Right cardiac atrium (tissue), 5 donors: ENCODE measurements at places on chromosomes 5 and 9.
A peak's percentile ranks its signal among the peaks of the same experiment; 100 is the strongest.

- DNase-seq, result no peak
Measured at GRCh38 chr9:129027685-129028191, 393 bp downstream of the SH3GLB2 start.

DNA sequence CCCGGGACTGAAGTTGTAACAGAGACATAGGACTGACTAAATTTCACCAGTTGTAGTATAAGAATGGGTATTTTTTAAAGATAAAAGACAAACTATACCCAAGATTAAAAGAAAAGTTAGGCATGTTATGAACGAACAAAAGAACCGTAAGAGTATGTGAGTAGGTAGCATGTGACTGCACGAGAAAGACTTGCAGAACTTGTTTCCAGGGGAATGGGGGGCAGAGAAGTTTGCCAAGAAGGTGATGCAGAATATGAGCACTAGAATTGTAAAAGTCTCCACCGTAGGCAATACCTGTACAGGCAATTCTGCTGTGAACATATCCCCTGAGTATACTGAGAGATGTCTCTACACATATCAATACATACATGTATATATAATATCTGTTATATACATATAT, 614.7 kb downstream of the PRELID2 start:
- no peak for DNase-seq

- DNase-seq, result peak; percentile 54
Measured at GRCh38 chr9:92716557-92716956, 46.6 kb upstream of the IPPK start.

GRCh38 chr9:2925016-2925415, 81.1 kb upstream of the PUM3 start:
- DNase-seq, result no peak

DNA sequence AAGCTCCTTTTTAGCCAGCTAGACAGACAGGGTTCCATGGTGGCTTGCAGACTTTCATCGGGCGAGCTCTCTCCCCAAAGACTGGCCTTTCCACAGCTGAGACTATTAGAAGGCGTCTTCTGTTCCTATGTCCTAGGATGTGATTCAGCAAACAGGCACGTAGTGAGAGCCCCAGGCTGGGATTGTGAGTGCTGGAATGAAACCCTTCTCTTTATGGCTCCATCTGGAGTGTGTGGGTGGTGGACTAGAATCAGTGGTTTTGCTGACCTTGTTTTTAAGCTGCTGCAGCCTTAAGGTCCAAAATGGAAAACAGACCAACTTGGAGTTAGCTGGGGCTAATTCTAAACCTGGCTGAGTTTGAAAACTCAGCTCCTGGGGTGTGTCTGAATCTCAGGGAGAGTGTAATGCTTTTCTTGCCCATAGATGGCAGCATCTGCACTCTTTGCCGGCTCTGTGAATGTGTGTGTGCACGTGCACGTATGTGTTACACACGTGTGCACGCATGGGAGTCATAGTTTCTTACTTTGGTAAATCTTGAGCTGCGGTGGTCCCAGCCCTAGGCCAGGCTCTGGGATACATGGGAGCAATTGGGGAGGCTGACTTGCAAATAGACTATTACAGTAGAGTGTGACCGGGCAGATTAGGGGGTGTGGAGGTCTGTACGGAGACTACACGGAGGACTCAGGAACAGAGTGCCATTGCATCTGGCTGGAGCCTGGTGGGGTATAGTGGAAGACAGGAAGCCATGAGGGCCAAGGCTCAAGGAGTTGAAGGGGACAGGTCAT, 10.7 kb downstream of the GSN start:
- peak; percentile 67 for DNase-seq

DNA sequence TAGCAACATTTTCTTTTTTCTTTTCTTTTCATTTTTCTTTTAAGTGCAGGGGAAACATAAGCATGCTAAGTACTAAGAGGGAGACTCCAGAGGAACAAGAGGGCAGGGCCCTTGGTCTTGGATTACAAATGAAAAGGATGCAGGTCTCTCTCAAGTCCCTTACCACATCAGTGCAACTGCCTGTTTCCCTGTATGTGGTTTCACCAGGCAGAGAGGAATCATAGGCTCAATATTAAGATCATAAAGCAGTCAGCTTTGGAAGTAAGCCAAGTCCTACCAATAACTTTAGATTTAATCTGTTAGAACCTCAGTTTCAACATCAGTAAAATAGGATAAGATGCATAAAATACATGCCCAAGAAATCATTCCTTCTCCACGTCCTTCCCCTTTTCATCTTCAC, 422.7 kb upstream of the PAPPA start:
- DNase-seq, result no peak

DNA sequence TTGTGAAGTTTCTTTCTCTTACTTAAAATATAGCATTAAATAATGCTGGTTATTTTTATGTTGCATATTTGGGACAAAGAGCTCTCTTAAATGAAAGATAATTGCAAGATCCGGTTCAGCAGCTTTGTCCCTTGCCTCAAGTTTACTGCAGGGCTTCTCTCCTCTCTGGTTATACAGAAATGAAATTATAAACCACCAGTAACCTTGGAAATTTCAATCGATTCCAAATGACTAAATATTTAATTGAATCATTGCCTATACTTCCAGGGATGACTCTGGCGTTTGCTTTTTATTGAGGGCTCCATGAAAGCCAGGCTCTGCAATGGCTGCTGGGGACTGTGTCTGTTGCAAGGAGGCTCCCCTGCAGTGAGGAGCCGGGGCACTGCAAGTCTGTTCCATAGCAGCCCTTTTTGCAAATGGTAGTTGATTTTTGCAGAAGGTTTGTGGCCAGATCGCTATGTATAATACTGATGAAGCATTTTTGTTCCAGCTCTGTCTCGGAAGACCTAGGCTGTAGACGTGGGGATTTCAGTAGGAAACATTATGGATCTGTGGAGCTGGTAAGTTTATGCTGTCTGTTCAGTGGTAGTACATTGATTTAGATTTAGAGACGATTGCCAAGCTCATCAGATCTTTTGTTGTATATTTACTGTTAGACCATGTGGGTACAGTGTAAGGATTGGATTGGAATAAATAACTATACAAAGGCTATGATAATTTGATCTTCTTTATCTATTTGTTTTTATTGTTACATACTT, at the start of gene GARNL3:
TSS of gene GARNL3 (plus strand) at position 313 of the 758 bp plus-strand sequence. CDS start at position 417, 104 bp downstream.
- DNase-seq, result no peak

- no peak for DNase-seq
Measured at GRCh38 chr5:73229271-73229670, 56.3 kb downstream of the TMEM174 start.

- DNase-seq, result no peak
Measured at GRCh38 chr5:119264186-119264585, 91.6 kb upstream of the TNFAIP8 start.

- no peak for DNase-seq
Measured at GRCh38 chr5:180441564-180442051, 52.6 kb upstream of the CNOT6 start.

DNA sequence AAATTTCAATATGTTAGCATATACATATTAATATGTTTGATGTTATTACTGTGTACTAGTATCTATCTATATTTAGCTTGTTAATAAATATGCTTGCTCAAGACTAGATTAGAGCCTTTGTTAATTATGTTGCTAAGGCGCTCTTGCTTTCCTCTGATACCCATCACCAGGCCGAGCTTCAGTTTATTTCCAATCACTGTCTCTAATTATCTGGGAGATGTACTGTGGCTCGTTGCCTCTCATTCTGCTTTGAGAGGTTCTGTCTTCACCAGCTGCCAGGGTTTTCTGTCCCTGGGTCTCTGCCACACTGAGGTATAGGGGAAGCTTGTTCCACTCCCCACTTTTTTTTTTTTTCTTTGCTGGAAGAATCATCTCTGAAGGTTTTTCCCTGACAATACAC, 21.0 kb upstream of the TAF11L2 start:
- DNase-seq, result no peak

DNA sequence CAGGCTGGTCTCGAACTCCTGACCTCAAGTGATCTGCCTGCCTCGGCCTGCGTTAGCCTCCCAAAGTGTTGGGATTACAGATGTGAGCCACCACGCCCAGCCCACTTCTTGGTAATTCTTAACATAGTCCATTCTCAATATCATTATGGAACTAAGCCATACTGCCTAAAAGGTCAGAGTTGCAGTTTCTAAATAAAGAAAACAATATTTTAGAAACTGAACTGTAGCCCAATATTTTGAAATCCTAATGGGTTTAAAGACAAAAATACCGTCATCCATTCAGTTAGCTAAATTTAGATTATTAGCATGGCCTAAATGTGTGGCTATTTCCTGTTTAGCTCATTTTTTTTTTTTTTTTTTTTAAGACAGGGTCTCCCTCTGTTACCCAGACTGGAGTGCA, 99.5 kb downstream of the USP20 start:
- no peak for DNase-seq

DNA sequence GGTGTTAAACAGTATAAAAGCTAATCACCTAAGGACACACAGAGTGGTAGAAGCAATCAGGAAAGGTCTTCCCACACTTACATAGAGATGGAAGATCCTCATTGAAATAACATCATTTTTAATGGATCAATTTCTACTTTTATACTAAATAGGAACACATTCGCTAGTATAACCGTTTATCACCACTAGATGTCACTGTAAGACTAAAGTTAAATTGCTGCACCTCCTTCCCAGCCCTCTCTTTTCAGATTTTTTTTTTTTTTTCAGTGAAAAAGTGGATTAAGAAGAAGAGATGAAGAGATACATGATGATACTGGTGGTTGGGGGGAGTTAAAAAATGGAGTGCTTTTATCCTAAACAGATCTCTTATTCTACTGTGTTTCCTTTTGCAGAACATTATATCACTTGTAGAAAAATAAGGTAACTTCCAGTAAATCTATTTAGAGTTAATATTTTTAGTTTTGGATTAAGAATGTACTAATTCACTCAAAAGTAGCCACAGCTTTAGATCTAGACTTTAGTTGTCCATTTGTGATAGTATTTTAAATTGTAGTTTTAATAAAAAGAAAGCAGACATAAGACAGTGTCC, 116.9 kb upstream of the ARRDC3 start:
- DNase-seq, result no peak

DNA sequence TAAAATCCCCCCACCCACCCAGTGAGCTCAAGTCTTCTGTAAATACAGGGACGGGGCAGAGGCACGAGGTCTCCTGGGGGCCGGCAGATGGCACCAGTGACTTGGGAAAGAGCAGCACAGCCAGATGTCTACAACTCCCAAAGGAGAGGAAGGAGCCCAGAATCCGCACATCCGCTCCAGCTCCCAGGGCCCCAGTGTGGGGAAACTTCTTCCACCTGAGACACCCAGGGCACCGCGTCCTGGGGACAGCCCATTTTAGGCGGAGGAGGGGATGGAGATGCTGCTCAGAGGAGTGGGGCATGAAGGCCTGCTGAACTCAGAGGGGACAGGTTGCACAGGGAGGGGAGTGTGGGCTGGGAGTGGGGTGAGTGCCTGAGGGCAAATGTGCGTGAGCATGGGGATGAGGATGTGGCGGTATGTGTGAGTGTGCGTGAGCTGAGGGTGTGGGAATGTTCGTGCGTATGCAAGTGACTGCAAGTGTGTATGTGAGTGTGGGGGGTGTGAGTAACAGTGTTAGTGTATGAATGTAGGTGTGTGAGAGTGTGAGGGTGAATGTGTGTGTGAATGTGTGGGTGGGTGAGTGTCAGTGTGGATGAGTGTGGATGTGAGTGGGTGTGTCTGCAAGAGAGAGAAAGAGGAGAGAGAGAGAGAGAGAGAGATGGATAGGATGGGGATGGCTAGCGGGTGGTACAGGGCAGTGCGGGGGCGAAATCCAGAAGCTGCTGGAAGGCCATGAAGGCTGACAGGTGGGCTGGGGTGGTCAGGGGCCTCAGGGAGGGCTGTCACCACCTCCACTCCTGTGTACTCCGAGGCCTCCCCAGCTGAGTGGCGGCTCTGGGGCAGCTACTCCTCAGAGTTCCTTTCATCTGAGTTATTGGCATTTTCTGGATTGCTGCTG, 63.5 kb downstream of the DUSP1 start:
- DNase-seq, result peak; percentile 76

DNA sequence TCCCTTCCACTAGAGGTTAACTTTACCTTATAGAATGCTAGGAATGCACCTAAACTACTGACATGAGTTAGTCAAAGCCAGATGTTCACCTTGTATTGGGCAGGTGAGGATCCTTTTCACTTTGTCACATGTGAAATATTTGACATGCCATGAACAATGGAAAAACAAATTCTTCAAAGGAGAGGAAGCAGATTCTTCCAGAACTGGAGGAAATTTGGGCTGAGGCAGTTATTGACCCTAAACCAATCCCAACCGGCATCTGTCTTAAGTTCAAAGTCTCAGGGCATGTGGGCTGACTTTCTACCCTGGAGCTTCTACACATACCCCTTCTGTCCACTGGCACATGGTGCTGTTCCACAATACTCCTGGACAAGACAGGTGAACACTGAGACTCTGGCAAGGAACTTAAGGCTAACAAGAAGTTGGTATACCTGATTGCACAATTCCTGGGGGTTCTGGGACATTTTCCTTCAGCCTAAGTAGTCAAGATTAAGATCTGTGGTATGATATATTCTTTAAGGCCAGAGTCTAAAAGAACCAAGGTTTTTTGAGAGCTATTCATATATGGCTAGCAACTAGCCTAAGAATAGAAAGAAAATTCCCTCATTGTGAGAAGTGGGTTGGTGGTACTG, 2.6 kb downstream of the VLDLR start:
- no peak for DNase-seq

DNA sequence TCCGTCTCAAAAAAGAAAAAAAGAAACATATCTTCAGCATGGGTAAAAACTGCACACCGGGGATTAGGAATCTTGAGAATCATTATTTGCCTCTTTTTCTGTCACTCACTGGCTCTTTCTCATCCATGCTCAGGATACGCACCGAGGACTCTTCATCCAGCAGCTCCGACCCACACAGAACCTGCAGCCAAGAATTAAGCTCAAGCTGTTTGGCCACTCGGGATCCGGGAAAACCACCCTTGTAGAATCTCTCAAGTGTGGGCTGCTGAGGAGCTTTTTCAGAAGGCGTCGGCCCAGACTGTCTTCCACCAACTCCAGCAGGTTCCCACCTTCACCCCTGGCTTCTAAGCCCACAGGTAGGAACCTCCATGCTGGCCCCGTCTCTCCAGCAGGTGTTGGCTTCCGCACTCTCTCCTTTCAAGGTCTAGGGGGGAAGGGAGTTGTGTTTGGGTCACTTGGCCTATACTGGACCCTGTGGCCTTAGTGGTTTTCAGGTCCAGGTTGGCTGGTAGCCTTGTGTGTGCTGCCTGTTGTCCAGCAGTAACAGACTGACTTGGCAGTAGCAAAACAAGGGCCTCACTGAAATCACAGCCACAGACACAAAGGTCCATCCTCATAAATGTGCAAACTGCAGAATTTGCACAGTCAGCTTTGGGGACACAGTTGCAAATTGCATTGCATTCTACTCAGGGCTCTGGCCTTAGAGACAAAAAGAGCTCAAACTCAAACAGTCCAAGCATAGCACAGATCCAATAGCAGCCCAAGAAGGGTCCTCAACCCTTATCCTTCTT, 44.5 kb upstream of the CTSL start:
- DNase-seq, result no peak

DNA sequence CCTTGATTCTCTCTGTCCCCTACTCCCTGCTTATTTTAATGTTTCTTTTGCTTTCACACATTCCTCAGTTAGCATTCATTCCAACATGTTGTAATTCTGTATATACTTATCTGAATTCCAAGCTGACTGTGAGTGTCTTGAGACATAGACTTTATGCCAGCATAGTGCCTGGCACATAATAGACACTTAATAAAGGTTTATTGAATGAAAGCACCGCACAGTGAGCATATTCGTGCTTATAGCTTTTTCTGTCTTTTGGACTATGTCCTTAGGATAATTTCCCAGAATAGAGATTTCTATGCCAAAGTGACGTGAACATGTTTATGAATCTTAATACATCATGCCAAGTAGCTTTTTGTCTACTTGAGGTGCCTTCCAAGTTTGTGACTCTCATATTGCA, 174.6 kb downstream of the CD180 start:
- no peak for DNase-seq
